ENCODE measurements at places on chromosomes 3 and 15.

GRCh38 chr3:153166796-153167195 is 4.8 kb downstream of the RAP2B start:
- DNase-seq: no peak

GRCh38 chr3:194766845-194767244 is 81.2 kb downstream of the FAM43A start:
- no peak for DNase-seq

DNA sequence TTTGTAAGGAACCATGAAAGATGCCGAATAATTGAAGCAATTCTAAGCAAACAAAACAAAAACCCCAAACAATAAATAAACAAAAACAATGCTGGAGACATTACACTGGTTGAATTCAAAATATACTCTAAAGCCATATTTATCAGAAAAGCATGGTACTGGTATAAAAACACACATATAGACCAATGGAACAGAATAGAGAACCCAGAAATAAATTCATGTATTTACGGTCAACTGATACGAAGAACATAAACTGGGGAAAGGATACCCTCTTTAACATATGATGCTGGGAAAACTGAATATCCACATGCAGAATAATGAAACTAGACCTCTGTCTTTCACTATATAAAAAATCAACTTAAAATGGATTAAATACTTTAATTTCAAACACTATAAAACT is 214.3 kb upstream of the PDZRN3 start:
- DNase-seq: no peak

GRCh38 chr3:142931222-142931621 is 32.3 kb downstream of the PAQR9 start:
- no peak for DNase-seq

All from stimulated activated CD4-positive, alpha-beta T cell treated with anti-CD3 and anti-CD28 coated beads, Interleukin-2, amount 100 ng/mL, for 4 hours (primary cell).